Activated CD4-positive, alpha-beta T cell treated with anti-CD3 and anti-CD28 coated beads, Interleukin-2, amount 50 U/mL, for 4 hours (primary cell): ENCODE measurements at places on chromosomes 7 and 10.
A peak's percentile ranks its signal among the peaks of the same experiment; 100 is the strongest.

- DNase-seq: peak; percentile 6
Measured at GRCh38 chr7:39465055-39465929, 100.9 kb upstream of the YAE1 start.

DNA sequence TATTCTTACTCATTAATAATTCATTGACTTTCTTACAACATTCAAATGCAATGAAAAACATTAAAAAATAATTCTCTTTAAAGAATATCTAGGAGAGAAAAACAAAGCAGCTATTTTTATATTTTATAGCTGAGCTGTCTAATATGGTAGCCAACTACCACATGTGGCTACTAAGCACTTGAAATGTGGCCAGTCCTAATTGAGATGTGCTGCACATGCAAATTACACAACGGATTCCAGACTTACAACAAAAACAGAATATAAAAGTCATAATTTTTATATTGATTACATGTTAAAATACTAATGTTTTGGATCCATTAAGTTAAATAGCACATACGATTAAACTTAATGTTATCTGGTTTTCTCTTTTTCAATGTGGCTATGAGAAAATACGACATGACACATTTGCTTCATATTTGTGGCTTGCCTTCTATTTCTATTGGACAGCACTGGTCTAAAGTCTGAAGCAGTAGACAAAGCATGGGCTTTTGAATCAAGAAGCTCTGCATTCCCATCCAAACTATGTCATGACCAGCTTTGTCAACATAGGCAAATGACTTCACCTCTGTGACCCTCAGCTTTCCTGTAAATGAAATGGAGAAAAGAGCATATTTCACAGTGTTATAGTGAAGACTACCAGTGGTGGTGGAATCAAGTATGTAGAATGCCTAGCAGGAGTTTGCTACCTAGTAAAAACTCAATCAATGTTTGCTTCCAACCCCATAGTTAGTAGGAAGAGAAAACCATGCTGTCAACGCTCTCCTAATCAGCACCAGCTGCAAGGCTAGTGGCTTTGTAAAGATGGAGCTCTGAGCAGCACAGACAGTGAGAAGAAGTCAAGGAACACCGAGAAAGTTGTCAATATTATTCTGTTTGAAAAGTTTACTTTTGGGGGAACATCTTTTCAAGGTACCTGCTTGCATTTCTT lies 37.1 kb upstream of the GDF10 start:
- DNase-seq: no peak

DNA sequence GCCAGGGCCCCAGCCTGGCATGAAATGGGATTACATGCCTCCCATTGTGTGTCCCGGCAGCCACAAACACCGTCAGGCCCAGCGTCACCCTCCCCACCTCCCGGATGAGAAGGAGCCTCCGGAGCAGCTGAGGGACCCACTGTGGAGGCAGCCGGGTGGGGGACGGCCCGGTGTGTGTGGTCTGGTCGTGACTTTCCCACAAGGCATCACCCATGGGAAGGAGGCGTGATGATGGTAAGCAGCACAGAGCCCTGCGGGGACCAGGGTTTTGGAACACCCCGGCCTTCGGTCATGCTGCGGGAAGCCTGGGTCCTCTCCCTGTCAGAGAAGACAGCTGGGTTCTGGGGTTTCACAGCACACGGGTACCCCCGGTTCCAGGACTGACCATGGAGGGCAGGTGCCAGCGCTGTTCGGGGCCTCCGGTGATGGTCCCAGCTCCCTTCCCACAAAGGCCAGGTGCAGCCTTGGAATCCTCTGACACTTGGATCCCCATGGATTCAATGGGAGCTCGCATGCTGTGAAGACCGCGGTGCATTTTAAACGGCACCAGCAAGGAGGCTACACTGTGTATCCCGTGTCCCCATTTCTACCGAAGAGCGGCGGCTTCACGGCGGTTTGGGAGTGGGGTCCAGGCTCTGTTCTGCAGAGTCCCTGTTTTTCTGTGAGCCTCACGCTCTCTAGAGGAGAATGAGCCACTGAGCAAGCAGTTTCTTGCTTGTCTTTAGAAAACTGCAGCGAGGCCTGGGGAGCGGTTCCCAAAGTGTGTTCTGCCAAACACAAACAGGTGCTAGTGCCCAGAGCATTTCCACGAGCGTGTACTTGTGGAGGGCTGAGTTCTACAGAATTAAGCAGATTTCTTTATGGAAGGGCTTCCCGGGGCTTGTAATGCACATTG lies 336.0 kb downstream of the ADARB2 start:
- no peak for DNase-seq

DNA sequence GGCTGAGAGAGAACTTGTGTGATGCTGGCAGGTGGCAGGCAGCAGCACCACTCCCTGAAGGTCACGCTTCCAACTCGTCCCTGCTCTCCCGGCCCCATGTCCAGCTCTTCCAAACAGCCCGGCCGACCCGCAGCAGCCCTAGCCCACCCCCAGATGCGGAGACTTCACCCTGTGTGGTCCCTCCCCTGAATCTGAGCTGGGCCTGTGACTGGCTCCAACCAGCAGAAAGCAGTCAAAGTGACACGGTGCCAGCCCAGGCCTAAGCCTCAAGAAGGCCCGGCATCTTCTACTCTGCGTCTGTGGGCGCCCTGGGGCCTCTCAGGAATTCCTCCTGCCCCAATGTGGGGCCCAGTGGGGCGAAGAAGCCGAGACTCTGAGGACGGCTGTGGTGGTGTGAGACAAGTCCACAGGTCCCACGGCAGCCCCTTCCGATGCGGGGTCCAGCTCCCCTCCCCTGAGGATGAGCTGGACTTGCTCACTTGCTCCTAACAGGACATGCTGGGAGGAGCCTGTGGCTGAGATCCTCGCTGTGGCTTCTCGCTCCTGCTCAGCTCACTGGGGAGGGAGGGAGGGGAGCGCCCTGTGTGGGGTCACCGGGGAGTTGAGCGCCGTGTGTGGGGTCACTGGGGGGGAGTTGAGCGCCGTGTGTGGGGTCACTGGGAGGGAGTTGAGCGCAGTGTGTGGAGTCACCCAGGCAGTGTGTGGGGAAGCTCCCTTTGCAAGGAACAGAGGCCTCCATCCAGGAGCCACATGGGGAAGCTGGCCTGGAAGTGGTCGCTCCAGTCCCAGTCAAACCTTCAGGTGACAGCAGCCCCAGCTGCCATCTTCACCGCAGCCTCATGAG lies 9.5 kb downstream of the STK32C start:
- DNase-seq: no peak

- DNase-seq: no peak
Measured at GRCh38 chr10:52706332-52707070, 66.1 kb downstream of the MBL2 start.

- no peak for DNase-seq
Measured at GRCh38 chr7:40027545-40027944, 77.5 kb downstream of the CDK13 start.

GRCh38 chr10:48883701-48884100 lies 55.9 kb downstream of the LRRC18 start:
- DNase-seq: no peak
